ENCODE measurements at places on chromosomes 12 and 14.

- peak; percentile 72 for DNase-seq
These were observed 269.3 kb downstream of the DAD1 start for GRCh38 chr14:22319526-22320361.

DNA sequence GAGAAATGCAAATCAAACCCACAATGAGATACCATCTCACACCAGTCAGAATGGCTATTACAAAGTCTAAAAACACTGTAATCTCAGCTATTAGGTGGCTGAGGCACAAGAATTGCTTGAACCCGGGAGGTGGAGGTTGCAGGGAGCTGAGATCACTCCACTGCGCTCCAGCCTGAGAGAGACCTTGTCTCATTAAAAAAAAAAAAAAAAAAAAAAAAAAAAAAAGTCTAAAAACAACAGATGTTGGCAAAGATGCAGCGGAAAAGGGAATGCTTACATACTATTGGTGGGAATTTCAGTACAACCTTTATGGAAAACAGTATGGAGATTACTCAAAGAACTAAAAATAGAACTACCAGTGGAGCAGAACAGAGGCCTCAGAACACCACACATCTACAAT is 19.0 kb upstream of the ATF7 start:
- peak; percentile 49 for DNase-seq

DNA sequence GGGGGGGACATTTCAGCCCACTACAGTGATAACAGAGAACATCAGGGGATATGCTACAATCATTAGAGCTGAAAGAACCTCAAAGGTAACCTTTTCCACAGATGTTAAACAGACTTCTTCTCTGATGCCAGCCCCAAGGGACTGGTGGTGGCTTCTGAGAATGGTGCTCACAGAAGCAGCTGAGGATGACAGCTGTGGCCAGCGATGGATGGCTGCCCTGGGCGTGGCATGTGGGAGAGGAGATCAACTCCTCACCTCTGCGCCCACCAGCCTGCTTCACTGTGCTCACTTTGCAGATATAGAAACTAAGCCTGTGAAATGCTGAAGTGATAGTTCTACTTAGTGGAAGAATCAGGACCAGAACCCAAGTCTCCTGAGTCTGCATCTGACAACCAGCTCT is 33.0 kb downstream of the FOXN3 start:
- DNase-seq = no peak

GRCh38 chr14:98853063-98853729 is 418.8 kb downstream of the BCL11B start:
- DNase-seq = no peak

GRCh38 chr14:35300228-35300627 is 8.0 kb downstream of the PSMA6 start:
- no peak for DNase-seq

GRCh38 chr14:56659964-56660551 is 80.5 kb downstream of the TMEM260 start:
- peak; percentile 62 for DNase-seq
